Activated naive CD8-positive, alpha-beta T cell treated with anti-CD3 and anti-CD28 coated beads, Interleukin-2, amount 10 ng/mL, durations not matched to agents 7 days and 5 days (primary cell): ENCODE measurements at places on chromosomes 3 and 15. TPM values are rescaled to one million over a fixed set of nuclear protein-coding genes. Genes with fewer than 3 reads are reported as not detected.

The WDR6 gene
- total RNA-seq = 207 TPM

The CLDN1 gene
- not detected for total RNA-seq

The ACKR4 gene
- not detected for total RNA-seq

The ARGFX gene
- not detected for total RNA-seq

The TTBK2 gene
- 17.2 TPM for total RNA-seq

The PLA2G4E gene
- total RNA-seq = not detected

The LMCD1 gene
- 0.69 TPM for total RNA-seq

The AP3B2 gene
- not detected for total RNA-seq

The PIGB gene
- 17.6 TPM for total RNA-seq

The DGKG gene
- 0.19 TPM for total RNA-seq

The CATSPER2 gene
- 2.0 TPM for total RNA-seq

The SOX14 gene
- not detected for total RNA-seq

The SAXO2 gene
- 1.3 TPM for total RNA-seq

The DPPA2 gene
- total RNA-seq = not detected

The LTK gene
- 1.6 TPM for total RNA-seq

The MUC4 gene
- total RNA-seq = not detected

The CHRNA5 gene
- total RNA-seq = 1.2 TPM

The SPTSSB gene
- 0.08 TPM for total RNA-seq

The KLF15 gene
- 0.11 TPM for total RNA-seq

The CCDC9B gene
- 2.6 TPM for total RNA-seq

The LRRK1 gene
- total RNA-seq = 0.48 TPM

The ROPN1 gene
- not detected for total RNA-seq

The PPP1R14D gene
- not detected for total RNA-seq

The LNP1 gene
- total RNA-seq = 1.8 TPM

The LMLN gene
- total RNA-seq = 8.2 TPM

The SFMBT1 gene
- 29.5 TPM for total RNA-seq

The CD80 gene
- total RNA-seq = 11.6 TPM

The GCHFR gene
- total RNA-seq = 61.5 TPM

The ATP13A5 gene
- total RNA-seq = not detected

The GMPS gene
- total RNA-seq = 86.8 TPM

The LRRIQ4 gene
- total RNA-seq = 0.23 TPM

The OR5K2 gene
- not detected for total RNA-seq

The CELF6 gene
- total RNA-seq = 2.2 TPM

The WDR93 gene
- total RNA-seq = not detected

The CCDC39 gene
- total RNA-seq = not detected

The ZCWPW2 gene
- total RNA-seq = 0.25 TPM

The CD200R1L gene
- not detected for total RNA-seq

The C3orf52 gene
- 2.1 TPM for total RNA-seq

The NOX5 gene
- 0.06 TPM for total RNA-seq

The TRAT1 gene
- total RNA-seq = 56.0 TPM

The DUOXA1 gene
- total RNA-seq = not detected
